ENCODE measurements at places on chromosomes 2 and 18. TPM values are rescaled to one million over a fixed set of nuclear protein-coding genes. Genes with fewer than 3 reads are reported as not detected.

ASB3 gene
- total RNA-seq: 10.0 TPM

KRCC1 gene
- 14.3 TPM for total RNA-seq

ALK gene
- total RNA-seq: not detected

COL6A3 gene
- 4.3 TPM for total RNA-seq

COBLL1 gene
- 17.7 TPM for total RNA-seq

EPG5 gene
- 22.3 TPM for total RNA-seq

KIF5C gene
- 0.25 TPM for total RNA-seq

HOXD4 gene
- total RNA-seq: 3.8 TPM

TYMS gene
- total RNA-seq: 86.5 TPM

HRH4 gene
- total RNA-seq: not detected

ALPI gene
- not detected for total RNA-seq

TRAF3IP1 gene
- 4.9 TPM for total RNA-seq

HOXD13 gene
- not detected for total RNA-seq

TACR1 gene
- not detected for total RNA-seq

POTEJ gene
- total RNA-seq: not detected

LYPD6 gene
- 3.9 TPM for total RNA-seq

XDH gene
- not detected for total RNA-seq

ACOXL gene
- not detected for total RNA-seq

ACMSD gene
- not detected for total RNA-seq

STAT4 gene
- not detected for total RNA-seq

ACSL3 gene
- 95.2 TPM for total RNA-seq

C1QL2 gene
- not detected for total RNA-seq

DES gene
- total RNA-seq: not detected

GRHL1 gene
- total RNA-seq: 0.94 TPM

SLC4A5 gene
- total RNA-seq: 0.05 TPM

GATA6 gene
- 3.8 TPM for total RNA-seq

POU3F3 gene
- total RNA-seq: not detected

CARF gene
- total RNA-seq: 1.3 TPM

UGT1A3 gene
- not detected for total RNA-seq

CGREF1 gene
- total RNA-seq: 1.5 TPM

ZC3H6 gene
- total RNA-seq: 1.2 TPM

RHBDD1 gene
- total RNA-seq: 7.0 TPM

B3GNT7 gene
- total RNA-seq: 1.3 TPM

CD8B2 gene
- not detected for total RNA-seq

MEP1B gene
- total RNA-seq: not detected

IL1RL2 gene
- not detected for total RNA-seq

BOK gene
- total RNA-seq: 111 TPM

PKDCC gene
- total RNA-seq: 1.3 TPM

GREB1L gene
- total RNA-seq: 3.1 TPM

EMX1 gene
- total RNA-seq: not detected

TUBB8B gene
- not detected for total RNA-seq

RFTN2 gene
- 4.4 TPM for total RNA-seq

CCDC74B gene
- 1.8 TPM for total RNA-seq

TRABD2A gene
- total RNA-seq: 0.60 TPM

NT5DC4 gene
- not detected for total RNA-seq

SERPINB3 gene
- total RNA-seq: not detected

POTEC gene
- not detected for total RNA-seq

RUFY4 gene
- total RNA-seq: not detected
